Prostate gland (tissue), 2 donors: ENCODE measurements at places on chromosomes 12 and 14.

DNA sequence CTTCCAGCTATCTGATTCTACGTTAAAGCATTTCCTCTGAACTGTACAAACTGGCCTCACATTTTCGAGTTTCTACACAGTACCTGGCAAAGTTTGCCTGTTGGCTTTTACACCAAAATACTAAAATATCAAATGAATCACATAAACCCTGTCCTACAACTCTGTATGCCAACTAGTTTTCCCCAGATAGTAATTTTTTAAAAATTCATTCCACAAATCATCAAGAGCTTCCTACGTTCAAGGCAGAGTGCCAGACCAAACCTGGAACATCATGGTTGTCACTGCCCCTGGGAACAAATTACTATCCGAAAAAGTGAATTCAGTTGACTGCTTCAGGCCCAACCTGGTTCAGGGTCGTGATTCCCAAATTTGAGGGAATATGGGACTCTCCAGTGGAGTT lies 2.1 kb downstream of the TMEM30B start:
- H3K36me3 ChIP-seq: no peaks in the 10 kb centered on the region
- peak overlapping the region; percentile 98 for H3K27ac ChIP-seq
- no peak for DNase-seq
- H3K27me3 ChIP-seq: no peaks in the 10 kb centered on the region

DNA sequence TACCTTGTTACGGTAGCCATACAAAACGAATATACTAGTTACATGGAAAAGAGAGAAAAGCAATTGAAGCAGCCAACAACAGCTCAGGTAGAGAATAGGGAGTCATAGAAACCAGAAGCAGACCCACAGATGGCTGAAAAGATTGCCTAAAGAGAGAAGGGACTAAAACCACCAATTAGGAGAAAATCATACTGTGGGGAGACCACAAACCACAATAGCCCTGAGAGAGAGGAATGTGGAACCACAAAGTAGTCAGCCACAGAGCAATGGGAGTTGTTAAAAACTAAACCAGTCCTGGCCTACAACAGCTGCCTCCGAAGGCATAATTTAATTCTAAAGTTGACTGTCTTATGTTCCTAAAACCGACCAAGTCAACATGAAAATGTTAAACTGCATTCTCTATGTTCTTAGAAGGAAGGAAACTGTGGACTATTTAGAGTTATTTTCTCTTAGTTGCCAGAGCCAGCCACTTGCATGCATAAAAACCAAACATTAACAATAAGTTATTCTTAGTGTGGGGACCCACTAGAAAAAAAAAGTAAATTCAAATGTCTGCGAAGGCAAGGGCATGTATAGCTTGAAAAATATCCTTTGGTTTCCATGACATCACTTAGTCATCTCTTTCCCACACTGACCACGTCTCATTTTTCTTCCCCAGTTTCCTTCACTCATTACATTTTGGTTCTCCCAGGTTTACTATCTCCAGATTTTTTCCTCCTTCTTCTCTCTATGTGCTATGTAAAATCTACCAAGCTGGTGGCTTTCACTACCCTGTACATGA lies 398.1 kb downstream of the NOVA1 start:
- H3K27me3 ChIP-seq: no peaks in the 10 kb centered on the region
- H3K4me3 ChIP-seq: no peak overlapping the region
- no peaks in the 10 kb centered on the region for H3K4me1 ChIP-seq
- no peak overlapping the region for H3K27ac ChIP-seq
- DNase-seq: no peak

- H3K4me1 ChIP-seq: peaks cover 6% of the 10 kb centered on the region
- H3K27ac ChIP-seq: peak overlapping the region; percentile 99
- no peaks in the 10 kb centered on the region for H3K27me3 ChIP-seq
These were observed 1.4 kb downstream of the ACTN1 start for GRCh38 chr14:68977718-68978171.

GRCh38 chr12:569803-570434 lies 93.3 kb downstream of the NINJ2 start:
- H3K27ac ChIP-seq: peak overlapping the region; percentile 90
- no peaks in the 10 kb centered on the region for H3K27me3 ChIP-seq
- peaks cover 2% of the 10 kb centered on the region for H3K4me1 ChIP-seq
- H3K36me3 ChIP-seq: no peaks in the 10 kb centered on the region
- peak; percentile 77 for DNase-seq
- H3K4me3 ChIP-seq: peak overlapping the region; percentile 46

GRCh38 chr14:79544698-79545070 lies 666.6 kb downstream of the DIO2 start:
- no peaks in the 10 kb centered on the region for H3K4me1 ChIP-seq
- DNase-seq: no peak
- H3K36me3 ChIP-seq: no peaks in the 10 kb centered on the region
- no peak overlapping the region for H3K27ac ChIP-seq

DNA sequence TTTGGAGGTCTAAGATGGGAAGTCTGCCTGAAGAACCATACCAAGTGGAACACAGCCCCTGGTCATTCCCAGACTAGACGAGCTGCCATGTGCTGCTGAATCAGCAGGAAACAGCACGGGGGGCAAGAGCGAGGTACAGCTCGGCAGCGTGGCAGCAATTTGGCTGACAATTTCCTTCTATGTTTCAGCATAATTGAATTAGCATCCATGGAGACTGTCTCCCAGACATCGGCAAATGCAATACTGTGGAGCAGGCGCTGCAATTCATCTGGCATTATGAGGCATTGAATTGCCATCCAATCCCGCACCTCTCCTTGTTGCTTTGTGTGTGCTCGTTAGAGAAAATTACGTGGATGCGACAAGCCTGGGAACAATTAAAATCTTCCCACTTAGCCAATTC lies 46.0 kb upstream of the CCDC60 start:
- H3K4me1 ChIP-seq: no peaks in the 10 kb centered on the region
- no peak for DNase-seq
- H3K36me3 ChIP-seq: no peaks in the 10 kb centered on the region
- H3K4me3 ChIP-seq: no peak overlapping the region

GRCh38 chr14:68363466-68363842 lies 429.4 kb downstream of the ZFP36L1 start:
- H3K27me3 ChIP-seq: no peaks in the 10 kb centered on the region
- H3K4me1 ChIP-seq: peaks cover 9% of the 10 kb centered on the region
- no peaks in the 10 kb centered on the region for H3K36me3 ChIP-seq
- DNase-seq: no peak

DNA sequence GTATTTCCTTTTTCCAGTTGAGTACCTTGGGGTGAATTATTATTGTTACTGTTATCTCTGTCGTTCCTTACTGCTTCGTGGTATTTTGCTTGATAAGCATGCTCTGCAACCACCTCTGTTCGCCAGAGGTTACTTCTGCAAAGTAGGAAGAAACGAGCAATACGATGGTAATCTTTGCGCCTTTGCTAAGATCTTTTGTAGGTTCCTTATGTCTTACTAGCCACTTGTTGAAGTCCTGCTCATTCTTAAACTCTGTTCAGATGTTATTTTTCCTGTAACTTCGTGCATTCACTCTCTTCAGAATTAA lies 729 bp upstream of the M6PR start:
- no peaks in the 10 kb centered on the region for H3K27me3 ChIP-seq
- peaks cover 4% of the 10 kb centered on the region for H3K4me1 ChIP-seq
- H3K4me3 ChIP-seq: peak overlapping the region; percentile 65
- peak overlapping the region; percentile 97 for H3K27ac ChIP-seq
- DNase-seq: no peak

DNA sequence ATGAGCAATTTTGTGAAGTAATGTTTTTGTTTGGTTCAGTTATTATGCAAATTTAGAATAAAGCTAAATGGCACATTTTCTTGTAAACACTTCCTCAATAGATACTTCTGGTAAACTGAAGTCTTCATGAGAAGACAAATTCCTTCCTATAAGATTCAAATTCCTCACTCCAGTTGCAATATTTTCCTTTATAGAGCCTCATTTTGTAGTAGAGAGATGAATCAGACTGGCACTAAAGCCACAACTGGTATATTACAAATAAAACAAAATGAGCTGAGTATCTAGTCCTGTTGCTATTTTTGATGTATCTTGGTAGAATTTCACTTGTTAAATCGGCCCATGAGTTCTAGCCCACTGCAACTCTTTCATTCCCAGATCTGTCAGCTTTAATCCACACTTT lies 5.5 kb downstream of the LGR5 start:
- H3K4me1 ChIP-seq: peaks cover under 1% of the 10 kb centered on the region
- H3K36me3 ChIP-seq: no peaks in the 10 kb centered on the region
- H3K27me3 ChIP-seq: peaks cover under 1% of the 10 kb centered on the region

GRCh38 chr12:113438523-113439300 lies 16.5 kb downstream of the SDSL start:
- H3K36me3 ChIP-seq: no peaks in the 10 kb centered on the region
- DNase-seq: no peak
- no peak overlapping the region for H3K27ac ChIP-seq
- H3K27me3 ChIP-seq: no peaks in the 10 kb centered on the region

DNA sequence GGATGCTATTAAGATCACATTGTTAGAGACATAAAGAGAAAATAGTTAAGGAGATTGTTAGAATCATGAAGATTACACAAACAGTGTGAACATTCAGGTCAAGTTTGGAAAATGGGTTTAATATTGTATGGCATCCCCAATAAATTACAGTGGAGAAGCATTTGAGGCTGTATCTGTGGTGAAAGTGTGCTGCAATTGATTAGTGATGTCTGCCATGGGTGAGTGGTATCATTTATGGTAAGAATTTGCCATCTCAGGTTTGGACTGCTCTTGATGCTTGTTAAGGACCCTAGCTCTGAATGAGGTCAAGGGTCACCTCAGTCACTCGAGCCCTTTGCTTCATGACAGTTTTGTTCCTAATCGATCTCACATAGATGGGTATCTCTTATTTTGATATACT lies 265.7 kb upstream of the SRRM4 start:
- H3K27me3 ChIP-seq: no peaks in the 10 kb centered on the region
- no peak overlapping the region for H3K27ac ChIP-seq
- no peaks in the 10 kb centered on the region for H3K4me1 ChIP-seq

DNA sequence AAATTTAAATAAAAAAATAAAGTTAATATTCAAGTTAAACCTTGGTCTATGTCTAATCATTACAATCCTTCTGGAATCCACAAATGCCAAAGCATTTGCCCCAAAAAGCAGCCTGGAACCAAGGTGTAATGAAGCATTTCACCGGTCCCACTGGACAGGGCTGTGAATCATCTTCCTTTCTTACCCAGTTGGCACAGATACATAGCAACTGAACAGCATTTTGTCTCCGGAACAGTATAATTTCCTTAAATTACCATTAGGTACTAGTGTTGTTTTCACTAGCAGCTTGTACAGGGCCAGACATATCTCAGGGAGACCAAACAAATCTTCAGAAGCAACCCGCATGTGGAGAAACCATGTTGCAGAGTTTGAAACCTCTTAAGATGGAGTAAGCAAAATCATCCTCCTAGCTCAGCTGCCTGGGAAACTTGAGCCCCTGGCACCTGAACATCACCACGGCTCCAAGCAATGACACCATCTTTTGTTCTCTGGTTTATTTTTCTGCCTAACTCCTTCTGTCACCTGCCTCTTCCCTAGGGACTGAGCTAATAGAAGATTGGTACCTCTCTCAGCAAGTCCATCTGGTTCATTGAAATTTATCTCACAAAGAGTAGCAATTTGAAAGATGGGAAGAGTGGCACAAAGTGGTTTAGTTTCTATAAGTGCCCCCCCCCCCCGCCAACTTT lies 17.9 kb upstream of the MDM1 start:
- H3K4me1 ChIP-seq: no peaks in the 10 kb centered on the region
- DNase-seq: no peak
- H3K27me3 ChIP-seq: peaks cover 2% of the 10 kb centered on the region
- H3K4me3 ChIP-seq: no peak overlapping the region
- no peaks in the 10 kb centered on the region for H3K36me3 ChIP-seq

GRCh38 chr12:89977405-89978085 lies 268.9 kb upstream of the ATP2B1 start:
- no peak overlapping the region for H3K27ac ChIP-seq
- no peak for DNase-seq
- H3K4me1 ChIP-seq: no peaks in the 10 kb centered on the region
- no peaks in the 10 kb centered on the region for H3K36me3 ChIP-seq
